Skin of body (tissue), 3 donors: ENCODE measurements at places on chromosomes 16 and 17. TPM values are rescaled to one million over a fixed set of nuclear protein-coding genes. Genes with fewer than 3 reads are reported as not detected.

CHST4 gene
- not detected for total RNA-seq

DLX4 gene
- total RNA-seq: 2.3 TPM

TBC1D3C gene
- total RNA-seq: not detected

STAC2 gene
- 1.5 TPM for total RNA-seq

TNFRSF13B gene
- total RNA-seq: not detected

KRTAP4-5 gene
- total RNA-seq: 1.3 TPM

KCNJ16 gene
- 0.69 TPM for total RNA-seq

NEK8 gene
- total RNA-seq: 2.8 TPM

ARRB2 gene
- 13.0 TPM for total RNA-seq

KRT32 gene
- total RNA-seq: 28.0 TPM

SNAI3 gene
- total RNA-seq: 0.79 TPM

HOXB8 gene
- total RNA-seq: 1.6 TPM

TSNAXIP1 gene
- total RNA-seq: 0.59 TPM

C17orf113 gene
- total RNA-seq: 1.8 TPM

SLFN12 gene
- 11.1 TPM for total RNA-seq

STXBP4 gene
- total RNA-seq: 14.2 TPM

TPSD1 gene
- total RNA-seq: 1.3 TPM

PRR11 gene
- 4.0 TPM for total RNA-seq

PRKCB gene
- total RNA-seq: 3.2 TPM

FOXC2 gene
- total RNA-seq: 0.10 TPM

PRAC1 gene
- total RNA-seq: not detected

IL34 gene
- 10.2 TPM for total RNA-seq

IRX6 gene
- total RNA-seq: 3.1 TPM

PIRT gene
- total RNA-seq: 0.20 TPM

CCL2 gene
- total RNA-seq: 25.5 TPM

PRSS8 gene
- 9.6 TPM for total RNA-seq

MYLK3 gene
- 3.0 TPM for total RNA-seq

CDH11 gene
- 102 TPM for total RNA-seq

KRT25 gene
- 608 TPM for total RNA-seq

SSTR5 gene
- total RNA-seq: not detected

DNAH2 gene
- 0.10 TPM for total RNA-seq

PRMT7 gene
- 44.6 TPM for total RNA-seq

TSPOAP1 gene
- 3.9 TPM for total RNA-seq

HEATR9 gene
- total RNA-seq: not detected

KRT24 gene
- not detected for total RNA-seq

NGFR gene
- total RNA-seq: 11.2 TPM

COX6A2 gene
- total RNA-seq: 16.3 TPM

MYH11 gene
- total RNA-seq: 23.3 TPM

ITGAX gene
- 3.3 TPM for total RNA-seq

TP53TG3B gene
- not detected for total RNA-seq

EVPLL gene
- 0.49 TPM for total RNA-seq

TMEM170A gene
- 21.6 TPM for total RNA-seq

AOC2 gene
- 0.79 TPM for total RNA-seq
